Activated naive CD8-positive, alpha-beta T cell treated with anti-CD3 and anti-CD28 coated beads for 36 hours (primary cell): ENCODE measurements at places on chromosomes 6 and 20. TPM values are rescaled to one million over a fixed set of nuclear protein-coding genes. Genes with fewer than 3 reads are reported as not detected.
A peak's percentile ranks its signal among the peaks of the same experiment; 100 is the strongest.

- DNase-seq, result no peak
These were observed 869.8 kb upstream of the EPHA7 start for GRCh38 chr6:94289131-94289530.

DNA sequence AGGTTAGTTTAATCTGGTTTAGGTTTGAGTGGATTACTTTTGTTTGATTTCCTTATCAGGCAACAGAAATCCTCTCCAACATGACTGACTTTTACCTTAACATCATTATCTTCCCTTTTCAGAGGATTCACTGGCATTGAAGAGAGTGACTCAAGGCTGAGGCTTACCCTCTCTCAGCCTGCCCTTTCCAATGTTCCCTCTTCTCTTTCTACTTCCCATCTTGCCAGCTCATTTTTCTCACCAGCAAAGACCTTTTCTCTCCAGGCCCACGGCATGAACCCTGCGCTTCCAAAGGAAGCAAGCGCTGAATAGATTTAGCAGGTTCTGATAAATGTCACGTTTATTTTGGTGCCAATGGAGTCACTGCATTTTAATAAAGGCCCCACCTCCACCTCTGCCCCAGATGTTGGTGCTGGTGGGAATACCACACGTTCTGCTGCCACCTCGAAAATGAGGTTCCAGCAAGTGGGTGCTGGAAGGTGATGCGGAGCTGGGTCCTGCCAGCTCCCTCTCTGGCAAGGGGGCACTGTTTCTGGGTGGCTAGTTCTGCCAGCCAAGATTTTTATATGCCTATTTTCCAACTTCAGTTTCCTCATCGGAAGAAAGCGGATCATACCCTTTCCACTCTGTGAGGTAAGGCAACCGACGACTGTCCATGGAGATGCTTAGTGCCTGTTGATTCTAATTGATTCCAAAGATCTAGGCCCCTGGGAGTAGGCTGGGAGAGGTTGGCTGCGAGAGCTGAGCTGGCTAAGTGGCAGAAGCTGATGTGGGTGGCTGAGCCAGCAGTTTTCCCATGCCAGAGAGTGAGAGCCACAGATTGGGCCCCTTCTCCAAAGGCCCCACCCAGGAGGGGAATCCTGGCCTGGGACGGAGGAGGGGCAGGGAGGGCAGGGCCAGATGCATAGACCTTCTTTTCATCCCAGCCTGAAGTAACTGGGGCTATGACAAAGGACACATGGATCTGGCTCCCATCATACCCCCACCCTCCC, 87.7 kb upstream of the MAFB start:
- DNase-seq, result no peak

- no peak for DNase-seq
These were observed 345.1 kb downstream of the BTBD3 start for GRCh38 chr20:12262747-12263146.

DNA sequence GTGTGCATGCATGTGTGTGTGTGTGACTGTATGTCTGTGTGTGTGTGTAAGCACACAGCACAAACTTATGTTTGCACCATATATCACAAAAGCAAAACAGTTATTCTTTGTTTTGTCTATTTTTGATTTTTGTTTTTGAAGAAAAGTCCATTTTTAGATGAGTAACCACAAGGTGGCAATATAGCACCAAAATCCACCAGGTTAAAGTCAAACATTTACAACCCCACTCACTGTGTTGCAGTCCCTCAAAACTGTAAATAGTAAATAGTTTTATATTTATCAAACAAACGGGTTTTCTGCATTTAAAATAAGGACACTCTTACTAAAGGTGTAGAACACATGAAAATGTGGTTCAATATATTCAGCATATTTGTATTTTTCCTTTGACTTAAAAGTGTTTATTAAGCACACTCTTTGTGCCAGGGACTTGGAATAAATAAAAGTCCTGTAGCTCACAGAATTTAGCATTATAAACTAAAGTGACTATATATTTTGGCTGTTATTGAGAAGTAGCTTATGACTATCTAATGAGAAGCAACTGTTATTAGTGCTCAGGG, 118.5 kb downstream of the GFRAL start:
- DNase-seq, result no peak

DNA sequence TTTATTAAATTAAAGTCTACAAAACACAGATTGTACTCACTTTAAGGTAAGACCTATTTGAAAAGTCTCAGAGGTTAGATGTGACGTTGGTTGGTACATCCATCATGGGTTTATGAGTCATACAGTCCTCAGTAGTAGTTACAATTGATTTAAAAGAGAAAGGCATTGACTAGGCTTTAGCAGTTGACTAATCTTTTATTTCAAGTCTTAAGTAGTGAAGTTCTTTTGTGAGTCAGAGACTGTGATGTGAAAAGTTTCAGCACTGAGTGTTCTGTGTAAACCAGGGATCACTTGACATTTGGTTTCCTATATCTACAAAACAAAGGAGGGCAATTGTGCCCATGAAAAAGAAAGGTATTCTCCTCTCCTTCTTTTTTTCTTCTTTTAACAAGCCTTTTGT, 221.3 kb downstream of the GRIK2 start:
- DNase-seq, result no peak

DNA sequence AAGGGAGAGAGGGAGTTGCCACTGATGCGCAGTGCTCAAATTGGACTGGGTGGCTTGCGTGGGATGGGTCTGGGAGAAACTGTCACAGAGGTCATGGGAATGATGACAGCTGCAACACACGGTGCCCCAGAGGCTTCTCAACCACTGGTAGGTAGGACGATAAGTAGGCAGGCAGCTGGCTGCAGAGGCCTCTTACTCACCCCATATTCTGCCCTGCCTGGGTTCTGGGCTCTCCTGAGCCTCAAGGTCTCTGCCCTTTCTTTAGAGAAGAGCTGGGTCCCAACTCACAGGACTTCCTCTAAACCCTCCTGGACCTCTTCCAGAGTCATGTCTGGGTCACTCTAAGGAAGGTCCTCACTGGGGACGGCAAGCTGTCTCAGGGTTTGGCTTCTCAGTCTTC, 37.2 kb upstream of the RNF24 start:
- no peak for DNase-seq

DNA sequence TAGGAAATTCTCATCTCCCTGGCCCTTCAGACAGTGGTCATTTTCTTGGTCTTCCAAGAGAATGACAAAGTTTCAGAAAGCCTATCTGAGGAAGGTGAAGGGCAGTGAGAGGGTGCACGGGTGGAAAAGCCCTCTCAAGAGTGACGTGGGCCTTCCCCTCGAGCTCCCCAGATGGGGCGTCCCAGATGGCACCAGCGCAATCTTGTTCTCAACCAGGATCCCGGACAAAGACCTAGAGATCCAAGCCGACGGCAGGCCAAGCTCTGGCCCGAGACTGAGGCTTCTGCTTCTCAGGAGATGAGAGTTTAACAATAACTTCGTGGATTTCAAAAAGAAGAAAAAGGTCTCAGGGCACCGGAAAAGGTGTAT, 797 bp upstream of the ZNF133 start:
- DNase-seq, result no peak

GRCh38 chr20:10218536-10219451, at the start of gene SNAP25:
Gene SNAP25 (plus strand): TSS chr20:10218830. CDS start chr20:10275492, 56,662 bp downstream.
- peak; percentile 37 for DNase-seq

GRCh38 chr6:158905277-158905676, 86.1 kb upstream of the EZR start:
- DNase-seq, result no peak

DNA sequence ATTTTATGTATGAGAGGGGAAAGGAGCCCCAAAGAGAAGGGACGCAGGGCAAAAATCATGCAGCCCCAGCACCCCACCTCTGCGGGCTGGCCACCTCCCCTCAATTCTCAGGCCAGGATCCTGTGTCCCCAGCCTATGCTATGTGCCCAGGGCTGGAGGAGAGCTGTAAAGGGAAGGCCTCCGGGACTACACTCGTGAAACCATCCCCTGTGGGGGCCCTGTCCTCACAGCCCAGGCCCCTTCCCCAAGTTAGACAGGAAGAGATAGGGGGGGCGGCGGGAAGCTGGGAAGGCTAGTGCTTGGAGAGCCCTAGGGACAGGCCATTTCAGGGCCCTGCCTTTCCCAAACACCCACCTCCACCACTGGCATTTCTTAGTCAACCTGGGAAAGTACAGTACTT, 1.4 kb upstream of the COL11A2 start:
- DNase-seq, result no peak

- no peak for DNase-seq
These were observed 978 bp downstream of the AURKA start for GRCh38 chr20:56391037-56391436.

- no peak for DNase-seq
These were observed 7.0 kb downstream of the TP53RK start for GRCh38 chr20:46682063-46682821.

- no peak for DNase-seq
These were observed 141.3 kb downstream of the FUT9 start for GRCh38 chr6:96157018-96157565.

DNA sequence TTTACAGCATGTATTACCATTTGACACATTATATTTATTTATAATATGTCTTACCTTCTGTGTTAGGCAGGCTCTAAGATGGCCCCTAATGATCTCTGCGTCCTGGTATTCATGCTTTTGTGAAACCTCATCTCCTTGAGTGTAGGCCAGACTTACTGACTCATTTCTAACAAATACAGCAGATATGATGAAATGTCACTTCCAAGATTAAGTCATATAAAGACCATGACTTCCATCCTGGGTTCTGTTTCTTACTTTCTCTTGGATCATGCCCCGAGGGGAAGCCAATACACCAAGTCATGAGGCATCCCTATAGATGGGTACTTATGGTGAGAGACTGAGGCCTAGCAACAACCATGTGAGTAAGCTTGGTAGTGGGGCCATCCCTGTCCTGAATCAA, 30.2 kb downstream of the ZHX3 start:
- DNase-seq, result no peak

- DNase-seq, result no peak
These were observed 51.3 kb downstream of the DAAM2 start for GRCh38 chr6:39843305-39844020.

DNA sequence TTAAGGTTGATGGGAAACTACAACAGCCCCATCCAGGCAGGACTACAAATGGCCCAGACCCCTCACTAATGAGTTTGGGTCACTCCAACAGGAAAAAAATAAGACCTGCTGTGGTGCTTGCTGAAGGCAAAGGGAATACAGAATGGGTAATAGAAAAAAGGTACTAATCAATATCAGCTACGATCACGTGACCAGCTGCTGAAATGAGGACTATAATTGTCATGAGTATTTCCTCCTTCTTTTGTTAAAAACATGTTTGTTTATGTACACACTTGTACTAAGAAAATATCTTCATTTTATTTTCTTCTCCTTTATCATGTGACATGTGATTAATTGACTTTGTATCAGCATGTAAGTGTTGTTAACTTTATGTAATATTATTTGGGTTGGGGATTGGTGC, 199.9 kb downstream of the GJA1 start:
- DNase-seq, result no peak

DNA sequence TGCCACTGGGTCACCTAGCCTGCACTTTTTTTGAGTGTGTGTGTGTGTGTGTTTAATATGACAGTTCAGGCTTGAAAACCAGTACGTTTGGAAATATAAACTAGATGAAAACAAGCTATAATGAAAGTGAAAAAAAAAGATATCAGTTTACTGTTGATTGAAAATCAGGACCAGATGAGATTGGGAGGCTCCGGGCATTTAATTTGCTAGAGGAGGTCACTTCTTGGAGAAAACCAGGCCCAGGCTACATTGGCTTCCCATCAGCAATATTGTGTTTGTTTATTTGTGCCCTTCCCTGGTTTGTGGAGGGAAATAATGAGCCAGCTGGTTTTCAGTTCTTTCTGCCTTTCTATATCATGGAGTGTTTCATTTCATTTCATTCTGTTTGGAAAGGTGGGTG, 246.6 kb upstream of the JAG1 start:
- no peak for DNase-seq

- no peak for DNase-seq
These were observed 56.7 kb downstream of the FILIP1 start for GRCh38 chr6:75436869-75437268.

Gene ZSCAN16
- total RNA-seq, result 3.3 TPM

Gene SLC44A4
- total RNA-seq, result not detected

Gene UBE2C
- 185 TPM for total RNA-seq

Gene ADAM33
- not detected for total RNA-seq

Gene EIF6
- total RNA-seq, result 179 TPM

Gene TNFRSF6B
- total RNA-seq, result not detected

Gene OR2B2
- total RNA-seq, result not detected

Gene CFAP61
- total RNA-seq, result not detected

Gene BANF2
- total RNA-seq, result not detected

Gene LY6G6C
- total RNA-seq, result not detected

Gene TRIM39
- total RNA-seq, result 29.2 TPM

Gene MYL9
- total RNA-seq, result not detected

Gene E2F1
- 76.1 TPM for total RNA-seq
